Hippocampal formation (tissue), 2 donors: ENCODE measurements at places on chromosomes 11 and 22.

GRCh38 chr11:48081151-48082010 is 101.0 kb downstream of the PTPRJ start:
- peak; percentile 71 for DNase-seq

DNA sequence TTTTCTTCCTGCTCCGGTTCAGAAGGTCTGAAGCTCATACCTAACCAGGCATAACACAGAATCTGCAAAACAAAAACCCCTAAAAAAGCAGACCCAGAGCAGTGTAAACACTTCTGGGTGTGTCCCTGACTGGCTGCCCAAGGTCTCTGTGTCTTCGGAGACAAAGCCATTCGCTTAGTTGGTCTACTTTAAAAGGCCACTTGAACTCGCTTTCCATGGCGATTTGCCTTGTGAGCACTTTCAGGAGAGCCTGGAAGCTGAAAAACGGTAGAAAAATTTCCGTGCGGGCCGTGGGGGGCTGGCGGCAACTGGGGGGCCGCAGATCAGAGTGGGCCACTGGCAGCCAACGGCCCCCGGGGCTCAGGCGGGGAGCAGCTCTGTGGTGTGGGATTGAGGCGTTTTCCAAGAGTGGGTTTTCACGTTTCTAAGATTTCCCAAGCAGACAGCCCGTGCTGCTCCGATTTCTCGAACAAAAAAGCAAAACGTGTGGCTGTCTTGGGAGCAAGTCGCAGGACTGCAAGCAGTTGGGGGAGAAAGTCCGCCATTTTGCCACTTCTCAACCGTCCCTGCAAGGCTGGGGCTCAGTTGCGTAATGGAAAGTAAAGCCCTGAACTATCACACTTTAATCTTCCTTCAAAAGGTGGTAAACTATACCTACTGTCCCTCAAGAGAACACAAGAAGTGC is 661 bp upstream of the MALAT1 start:
- DNase-seq, result peak; percentile 63

DNA sequence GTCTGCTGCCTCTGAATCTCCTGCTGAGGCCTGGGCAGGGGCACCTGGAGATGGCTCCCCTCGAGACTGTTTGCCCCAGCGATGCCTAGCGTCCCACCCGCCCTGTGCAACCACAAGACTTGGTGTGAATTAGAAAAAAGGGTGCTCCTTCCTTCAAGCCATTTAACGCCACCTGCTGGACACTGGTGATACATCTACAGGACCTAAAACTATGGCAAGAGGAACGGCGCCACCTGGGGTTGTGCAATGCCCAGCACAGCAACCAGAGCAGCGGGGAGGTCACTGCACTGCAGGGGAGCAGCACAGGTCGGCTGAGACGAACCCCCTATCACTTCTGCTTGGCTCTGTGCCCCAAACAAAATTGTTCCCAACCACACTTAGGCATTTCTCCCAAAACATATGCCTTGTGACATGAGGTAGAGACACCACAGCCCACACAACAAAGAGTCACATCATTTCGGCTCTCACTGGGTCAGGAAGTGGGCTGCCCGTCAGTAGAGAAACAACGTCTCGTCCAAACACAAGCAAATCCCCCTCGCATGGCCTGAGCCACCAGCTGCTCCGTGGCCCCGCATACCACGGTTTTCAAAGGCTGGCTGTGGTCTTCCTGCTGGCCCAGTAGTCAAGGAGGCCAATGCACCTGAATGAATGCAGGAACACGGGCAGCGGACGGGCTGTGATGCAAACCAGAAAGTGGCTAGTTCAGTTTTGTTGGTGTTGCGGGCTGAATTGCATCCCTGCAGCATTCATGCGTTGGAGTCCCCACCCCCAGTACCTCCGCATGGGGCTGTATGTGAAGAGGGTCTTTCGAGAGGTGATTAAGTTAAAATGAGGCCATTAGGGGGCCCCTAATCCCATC is 171.9 kb downstream of the SHANK2 start:
- peak; percentile 63 for DNase-seq

DNA sequence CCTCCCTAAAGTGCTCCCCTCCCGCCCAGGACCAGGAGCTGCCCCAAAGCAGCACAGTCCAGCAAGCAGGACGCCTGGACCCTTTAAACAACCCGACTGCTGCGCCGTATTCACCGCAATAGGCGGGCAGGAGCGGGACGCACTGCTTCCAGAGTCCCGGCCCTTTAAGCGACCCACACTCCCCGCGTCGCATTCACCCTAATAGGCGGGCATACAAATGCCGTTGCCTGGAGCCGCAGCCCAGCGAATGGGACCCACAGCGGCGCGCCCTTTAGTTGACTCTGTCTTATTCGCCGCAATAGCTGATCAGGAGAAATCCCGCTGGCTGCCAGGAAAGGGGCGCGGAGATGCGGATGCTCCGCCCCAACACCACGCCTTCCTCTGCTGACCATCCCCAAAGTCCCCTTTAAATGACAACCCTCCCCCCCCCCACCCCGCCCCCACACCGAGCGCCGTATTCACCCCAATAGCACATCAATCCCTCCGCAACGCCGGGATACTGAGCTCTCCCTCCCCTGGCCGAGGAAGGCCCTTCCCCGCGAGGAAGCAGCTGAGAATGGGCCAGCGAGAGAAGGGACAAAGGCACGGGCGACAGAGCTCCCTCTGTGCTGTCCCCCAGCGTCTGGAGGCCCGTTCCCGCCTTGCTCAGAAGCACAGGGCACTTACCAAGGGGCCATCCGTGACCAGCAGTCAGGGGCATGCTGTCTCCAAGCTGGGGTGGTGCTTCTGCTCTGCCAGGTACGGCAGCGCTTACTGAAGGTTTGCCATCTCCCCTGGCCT is 4.7 kb downstream of the OSBPL5 start:
- peak; percentile 89 for DNase-seq

- DNase-seq, result peak; percentile 20
These were observed 657 bp downstream of the ELMOD1 start for GRCh38 chr11:107591378-107592230.

- no peak for DNase-seq
These were observed 404.6 kb upstream of the CNTN5 start for GRCh38 chr11:98616098-98616655.

GRCh38 chr11:48001438-48002021 is 21.2 kb downstream of the PTPRJ start:
- DNase-seq, result no peak

- no peak for DNase-seq
These were observed 4.9 kb upstream of the MAFF start for GRCh38 chr22:38196791-38197419.

DNA sequence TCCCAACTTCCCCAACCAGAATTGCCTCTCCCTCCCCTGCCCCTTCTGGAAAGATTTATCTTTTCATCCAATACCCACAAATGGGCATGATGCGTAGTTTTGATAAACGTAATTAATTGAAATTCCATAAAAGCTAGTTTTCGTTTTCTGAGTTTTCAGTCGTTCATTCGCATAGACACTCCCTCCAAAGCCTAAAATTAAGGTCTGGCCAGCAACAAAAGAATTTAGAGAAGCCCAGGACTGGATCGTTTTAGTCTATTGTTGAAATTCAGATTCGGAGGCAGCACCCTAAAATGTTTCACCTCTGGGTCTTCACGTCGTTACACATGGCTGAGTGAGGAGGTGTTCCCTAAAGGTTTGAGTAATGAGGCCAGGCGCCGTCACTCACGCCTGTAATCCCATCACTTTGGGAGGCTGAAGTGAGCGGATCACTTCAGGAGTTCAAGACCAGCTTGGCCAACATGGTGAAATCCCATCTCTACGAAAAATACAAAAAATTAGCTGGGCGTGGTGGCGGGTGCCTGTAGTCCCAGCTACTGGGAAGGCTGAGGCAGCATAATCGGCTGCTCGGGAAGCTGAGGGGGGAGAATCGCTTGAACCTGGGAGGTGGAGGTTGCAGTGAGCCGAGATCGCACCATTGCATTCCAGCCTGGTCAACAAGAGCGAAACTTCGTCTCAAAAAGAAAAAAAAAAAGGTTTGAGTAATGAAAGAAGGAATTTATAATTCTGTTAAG is 589 bp upstream of the NDUFC2 start:
- no peak for DNase-seq

DNA sequence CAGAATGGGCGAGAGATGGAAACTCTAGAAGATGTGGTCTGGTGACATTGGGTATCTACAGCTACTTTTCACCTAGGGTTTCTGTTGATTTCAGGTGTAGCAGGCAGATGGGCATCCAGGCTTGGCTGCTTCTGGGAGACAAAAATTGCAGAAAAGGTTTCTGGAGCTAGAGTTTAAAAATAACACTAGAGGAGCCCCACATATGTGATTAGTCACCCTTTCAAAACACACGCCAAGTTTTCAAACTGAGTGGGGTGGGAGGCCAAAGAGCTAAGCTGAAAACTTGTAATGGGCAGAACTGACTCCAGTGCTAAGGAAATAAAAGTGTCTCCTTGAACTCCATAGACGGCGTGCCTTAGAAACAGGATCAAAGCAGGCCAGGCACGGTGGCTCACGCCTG is 80.8 kb downstream of the GRK3 start:
- no peak for DNase-seq

DNA sequence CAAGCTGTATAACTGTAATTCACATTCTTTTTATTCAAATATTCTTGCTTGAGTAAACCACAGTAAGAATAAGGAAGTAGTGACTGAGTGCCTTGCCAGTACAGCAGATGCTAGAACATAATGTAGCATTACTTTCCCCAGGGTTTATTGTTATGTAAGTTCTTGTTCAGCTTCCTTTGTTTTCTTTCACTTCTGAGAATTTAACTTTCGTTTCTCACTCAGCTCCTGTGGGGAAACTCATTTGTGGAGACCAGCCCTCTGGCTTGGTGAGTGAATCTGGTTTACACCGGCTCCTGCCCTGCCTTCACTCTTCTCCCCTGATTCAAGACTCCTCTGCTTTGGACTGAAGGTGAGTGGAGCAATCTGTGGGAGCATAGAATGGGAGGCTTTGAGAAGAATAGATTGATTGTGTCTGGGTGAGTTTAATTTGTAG is at the start of gene TRIM22:
TRIM22 (plus strand) TSS at position 240 of the 433 bp plus-strand sequence. CDS start 6,443 bp downstream, outside the sequence.
- peak; percentile 73 for DNase-seq

DNA sequence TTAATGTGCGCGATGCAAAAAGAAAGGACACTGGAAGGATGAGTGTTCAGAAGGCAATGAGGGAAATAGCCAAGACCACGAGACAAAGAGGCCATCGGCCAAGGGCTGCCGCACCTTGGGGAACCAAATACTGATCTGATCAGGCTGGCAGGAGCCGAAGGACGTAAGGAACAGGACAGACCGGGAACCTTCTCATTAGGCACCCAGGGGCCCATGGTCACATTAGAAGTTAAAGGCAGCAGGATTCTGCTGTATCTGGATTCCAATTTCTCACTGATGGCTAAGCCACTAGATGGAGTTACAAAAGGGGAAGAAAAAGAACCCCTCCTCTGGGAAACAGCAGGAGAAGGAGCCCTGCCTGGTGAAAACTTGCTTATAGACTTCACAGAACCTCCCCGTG is 28.8 kb upstream of the CPT1A start:
- DNase-seq, result no peak

DNA sequence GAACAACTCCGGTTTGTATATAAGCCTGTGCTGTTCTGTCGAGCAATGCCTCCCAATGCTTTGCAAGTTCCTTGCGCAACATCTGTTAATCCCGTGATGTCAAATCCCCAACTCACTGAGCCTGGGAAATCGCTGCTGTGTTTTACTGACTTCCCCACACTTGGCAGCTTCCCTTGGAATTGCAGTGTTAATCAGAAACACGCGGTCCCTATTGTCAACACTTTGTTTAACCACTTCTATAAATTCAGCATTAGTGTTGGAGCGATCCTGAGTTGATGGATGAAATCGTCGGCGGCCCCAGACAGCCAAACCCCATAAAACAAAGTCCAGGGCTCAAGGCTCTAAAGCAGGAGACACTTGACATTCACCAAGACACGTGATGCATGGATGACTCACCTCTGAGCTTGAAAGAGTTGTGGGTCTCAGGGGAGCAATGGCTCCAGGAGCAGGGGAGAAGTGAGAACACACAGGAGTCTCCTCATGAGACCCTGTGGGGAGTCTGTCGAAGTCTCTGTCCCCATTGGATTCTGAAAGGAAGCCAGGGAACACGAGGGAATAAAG is 555.3 kb downstream of the MIAT start:
- DNase-seq, result no peak

DNA sequence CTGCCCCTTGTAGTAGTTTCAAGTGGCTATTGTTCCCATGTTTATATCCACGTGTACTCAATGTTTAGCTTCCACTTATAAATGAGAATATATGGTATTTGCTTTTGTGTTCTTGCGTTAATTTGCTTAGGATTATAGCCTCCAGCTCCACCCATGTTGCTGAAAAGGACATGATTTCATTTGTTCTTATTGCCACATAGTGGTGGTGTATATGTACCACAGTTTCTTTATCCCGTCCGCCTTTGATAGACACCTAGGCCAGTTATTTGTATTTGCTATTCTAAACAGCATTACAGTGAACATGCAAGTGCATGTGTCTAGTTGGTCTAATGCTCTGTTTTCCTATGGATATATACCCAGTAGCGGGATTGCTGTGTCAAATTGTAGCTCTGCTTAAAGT is 6.8 kb downstream of the OR51B2 start:
- no peak for DNase-seq

DNA sequence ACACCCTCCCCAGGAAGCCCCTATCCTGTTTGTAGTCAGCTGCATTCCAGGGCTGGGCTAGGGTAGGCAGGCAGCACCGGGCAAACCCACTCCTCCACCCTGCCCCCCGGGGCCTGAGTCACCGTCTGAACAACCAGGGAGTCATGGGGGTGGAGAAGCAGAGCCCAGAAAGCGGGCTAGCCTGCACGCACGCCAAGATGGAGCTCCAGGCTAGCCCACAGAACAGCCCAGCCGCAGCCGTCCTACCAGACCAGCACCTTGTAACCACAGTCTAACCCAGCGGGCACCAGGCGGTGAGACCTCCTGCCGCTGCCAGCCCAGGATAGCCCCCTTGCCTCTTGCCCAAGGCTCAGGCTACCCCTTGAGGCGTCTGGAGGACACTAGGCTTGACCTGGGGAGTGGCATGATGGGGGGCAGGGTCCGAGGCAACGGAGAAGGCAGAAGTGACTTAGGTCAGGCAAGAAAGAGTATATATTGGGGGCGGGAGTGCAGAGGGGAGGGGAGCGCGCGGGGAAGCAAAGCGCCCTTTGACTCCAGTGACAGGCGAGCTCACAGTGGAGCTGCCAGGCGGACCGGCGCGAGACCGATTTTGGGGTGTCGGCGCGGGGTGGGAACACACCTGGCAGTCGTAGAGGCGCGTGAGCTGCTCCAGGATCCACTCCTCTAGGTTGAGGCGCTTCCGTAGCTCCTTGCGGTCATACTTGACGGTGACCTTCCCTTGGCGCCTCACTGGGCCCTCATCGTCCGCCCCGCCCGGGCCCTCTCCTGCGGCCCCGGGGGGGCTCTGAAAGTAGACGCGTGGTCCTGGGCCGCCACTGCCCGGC is 734 bp downstream of the PPP1R14B start:
- DNase-seq, result no peak

- no peak for DNase-seq
These were observed 732 bp upstream of the PC start for GRCh38 chr11:66958956-66959274.

GRCh38 chr11:85154294-85154693 is 472.9 kb downstream of the DLG2 start:
- DNase-seq, result no peak

- no peak for DNase-seq
These were observed 52.9 kb upstream of the RTL6 start for GRCh38 chr22:44550711-44551491.
